Activated CD8-positive, alpha-beta T cell treated with anti-CD3 and anti-CD28 coated beads for 36 hours (primary cell): ENCODE measurements at places on chromosomes 7 and 10. TPM values are rescaled to one million over a fixed set of nuclear protein-coding genes. Genes with fewer than 3 reads are reported as not detected.
A peak's percentile ranks its signal among the peaks of the same experiment; 100 is the strongest.

VCL gene
- 16.9 TPM for total RNA-seq

GRCh38 chr7:30681331-30681797 is 892 bp downstream of the CRHR2 start:
- H3K4me3 ChIP-seq = peak overlapping the region; percentile 50
- H3K27me3 ChIP-seq = peaks cover 54% of the 10 kb centered on the region
- H3K36me3 ChIP-seq = no peaks in the 10 kb centered on the region
- peaks cover 10% of the 10 kb centered on the region for H3K4me1 ChIP-seq

DNA sequence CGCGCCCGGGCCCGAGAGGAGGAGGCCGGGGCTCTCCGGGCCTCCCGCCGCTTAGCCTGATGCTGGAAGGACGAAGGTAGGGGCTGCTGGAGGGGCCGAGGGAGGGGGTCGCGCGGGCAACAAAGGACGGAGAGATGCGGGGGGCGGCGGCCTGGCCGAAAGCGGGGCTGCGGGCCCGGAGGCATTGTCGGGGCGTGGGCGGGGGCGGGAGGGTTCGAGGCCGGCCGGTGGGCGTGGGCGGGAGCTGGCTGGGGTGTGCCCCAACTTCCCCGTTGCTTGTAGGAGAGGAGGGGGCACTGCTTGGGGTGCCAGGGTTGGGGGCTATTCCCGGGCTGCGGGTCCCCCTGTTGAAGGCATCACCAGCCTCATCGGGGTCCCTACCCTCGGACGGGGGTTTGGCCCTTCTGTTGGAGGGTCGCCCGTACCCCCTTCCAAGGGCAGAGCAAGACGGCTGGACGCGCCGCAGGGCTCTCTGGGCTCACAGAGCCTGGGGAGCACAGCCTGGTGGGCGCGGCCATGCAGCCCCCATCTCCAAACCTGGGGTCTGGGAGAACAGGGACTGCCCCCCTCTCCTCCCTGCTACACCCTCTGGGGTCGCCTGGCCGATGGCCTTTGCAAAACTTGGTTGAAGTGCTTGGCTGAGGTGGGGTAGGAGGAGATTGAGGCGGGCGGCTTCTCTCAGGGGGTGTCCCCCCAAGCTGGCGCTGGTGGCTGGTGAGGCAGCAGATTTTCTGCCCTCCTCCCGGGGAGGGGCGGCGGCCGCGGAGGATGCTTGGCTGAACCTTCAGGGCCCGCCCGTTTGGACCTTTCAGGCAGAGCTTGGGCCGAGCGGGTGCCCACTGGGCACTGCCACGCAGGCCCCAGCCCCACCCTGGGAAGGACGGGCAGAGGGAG is 699 bp downstream of the CLIP2 start:
- DNase-seq = peak; percentile 56
- H3K4me3 ChIP-seq = peak overlapping the region; percentile 40
- no peak overlapping the region for H3K27ac ChIP-seq
- H3K36me3 ChIP-seq = no peaks in the 10 kb centered on the region
- peaks cover 12% of the 10 kb centered on the region for H3K4me1 ChIP-seq

DNA sequence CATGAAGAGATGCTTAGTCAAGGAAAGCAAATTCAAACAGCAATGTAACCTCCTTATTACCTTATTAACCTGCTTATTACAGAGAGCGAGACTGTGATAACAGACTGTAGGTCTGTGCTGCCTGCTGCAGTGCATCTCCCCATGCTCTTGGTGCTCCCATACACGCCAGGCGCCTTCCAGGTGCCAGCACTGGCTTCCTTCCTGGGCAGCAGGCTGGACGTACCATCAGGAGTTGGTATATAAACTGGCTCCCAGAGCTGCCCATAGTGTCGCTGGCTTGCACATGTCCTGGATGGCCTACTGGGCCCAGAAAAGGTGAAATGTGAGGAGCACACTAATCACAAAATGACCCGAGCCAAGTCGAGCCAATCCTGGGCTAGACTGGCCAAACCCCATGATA is 13.5 kb downstream of the ATP6V0E2 start:
- H3K4me3 ChIP-seq = no peak overlapping the region
- peaks cover 1% of the 10 kb centered on the region for H3K36me3 ChIP-seq
- no peak overlapping the region for H3K27ac ChIP-seq
- no peak for DNase-seq
- peaks cover 2% of the 10 kb centered on the region for H3K4me1 ChIP-seq

NME8 gene
- total RNA-seq = not detected

- H3K27me3 ChIP-seq = no peaks in the 10 kb centered on the region
- H3K36me3 ChIP-seq = no peaks in the 10 kb centered on the region
- no peaks in the 10 kb centered on the region for H3K4me1 ChIP-seq
These were observed 102.8 kb upstream of the KCND2 start for GRCh38 chr7:120169996-120170783.

- no peak overlapping the region for H3K27ac ChIP-seq
- no peak overlapping the region for H3K4me3 ChIP-seq
- H3K4me1 ChIP-seq = no peaks in the 10 kb centered on the region
- no peaks in the 10 kb centered on the region for H3K36me3 ChIP-seq
- no peak for DNase-seq
These were observed 46.7 kb upstream of the FOXI2 start for GRCh38 chr10:127690176-127690835.

- no peak for DNase-seq
- peaks cover 12% of the 10 kb centered on the region for H3K4me1 ChIP-seq
- peaks cover 2% of the 10 kb centered on the region for H3K36me3 ChIP-seq
- no peak overlapping the region for H3K27ac ChIP-seq
These were observed 98.4 kb upstream of the GJD4 start for GRCh38 chr10:35506741-35507140.

DNA sequence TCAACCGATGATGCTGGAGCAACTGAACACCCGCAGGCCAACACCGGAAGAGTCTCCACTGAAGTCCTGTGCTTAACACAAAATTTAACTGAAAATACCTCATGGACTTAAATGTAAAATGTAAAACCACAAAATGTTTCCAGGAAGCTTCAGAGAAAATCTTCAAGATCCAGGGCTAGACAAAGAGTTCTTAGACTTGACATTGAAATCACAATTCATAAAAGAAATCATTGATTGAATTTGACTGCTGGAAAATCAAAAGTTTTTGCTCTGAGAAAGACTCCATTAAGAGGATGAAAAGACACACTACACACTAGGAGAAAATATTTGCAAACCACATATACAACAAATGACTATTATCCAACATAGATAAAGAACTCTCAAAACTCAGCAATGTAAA is 234.7 kb upstream of the PPP2R2D start:
- H3K27me3 ChIP-seq = no peaks in the 10 kb centered on the region
- H3K4me3 ChIP-seq = no peak overlapping the region
- no peaks in the 10 kb centered on the region for H3K4me1 ChIP-seq
- H3K27ac ChIP-seq = no peak overlapping the region
- no peak for DNase-seq
- H3K36me3 ChIP-seq = no peaks in the 10 kb centered on the region

- no peaks in the 10 kb centered on the region for H3K36me3 ChIP-seq
- no peak overlapping the region for H3K27ac ChIP-seq
- DNase-seq = no peak
- peaks cover 2% of the 10 kb centered on the region for H3K27me3 ChIP-seq
- no peaks in the 10 kb centered on the region for H3K4me1 ChIP-seq
These were observed 23.9 kb downstream of the ADCYAP1R1 start for GRCh38 chr7:31076051-31076450.

SLC39A12 gene
- total RNA-seq = not detected

DNA sequence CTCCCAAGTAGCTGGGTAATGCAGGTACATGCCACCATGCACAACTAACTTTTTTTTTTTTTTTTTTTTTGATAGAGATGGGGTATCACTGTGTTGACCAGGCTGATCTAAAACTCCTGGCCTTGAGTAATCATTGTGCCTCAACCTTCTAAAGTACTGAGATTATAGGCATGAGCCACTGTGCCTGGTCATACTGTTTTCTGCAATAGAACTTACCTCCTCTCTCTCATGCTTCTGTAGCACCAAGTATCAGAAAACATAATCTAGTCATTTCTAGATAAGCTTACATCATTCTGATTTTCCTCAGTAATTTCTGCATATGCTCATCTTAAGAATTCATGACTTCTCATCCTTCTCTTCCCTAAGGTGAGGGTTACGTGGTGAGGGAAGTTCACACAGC is 210.0 kb downstream of the IMMP2L start:
- no peak for DNase-seq
- no peaks in the 10 kb centered on the region for H3K36me3 ChIP-seq
- H3K4me1 ChIP-seq = peaks cover 7% of the 10 kb centered on the region
- no peaks in the 10 kb centered on the region for H3K27me3 ChIP-seq
- H3K27ac ChIP-seq = peak overlapping the region; percentile 6

DNA sequence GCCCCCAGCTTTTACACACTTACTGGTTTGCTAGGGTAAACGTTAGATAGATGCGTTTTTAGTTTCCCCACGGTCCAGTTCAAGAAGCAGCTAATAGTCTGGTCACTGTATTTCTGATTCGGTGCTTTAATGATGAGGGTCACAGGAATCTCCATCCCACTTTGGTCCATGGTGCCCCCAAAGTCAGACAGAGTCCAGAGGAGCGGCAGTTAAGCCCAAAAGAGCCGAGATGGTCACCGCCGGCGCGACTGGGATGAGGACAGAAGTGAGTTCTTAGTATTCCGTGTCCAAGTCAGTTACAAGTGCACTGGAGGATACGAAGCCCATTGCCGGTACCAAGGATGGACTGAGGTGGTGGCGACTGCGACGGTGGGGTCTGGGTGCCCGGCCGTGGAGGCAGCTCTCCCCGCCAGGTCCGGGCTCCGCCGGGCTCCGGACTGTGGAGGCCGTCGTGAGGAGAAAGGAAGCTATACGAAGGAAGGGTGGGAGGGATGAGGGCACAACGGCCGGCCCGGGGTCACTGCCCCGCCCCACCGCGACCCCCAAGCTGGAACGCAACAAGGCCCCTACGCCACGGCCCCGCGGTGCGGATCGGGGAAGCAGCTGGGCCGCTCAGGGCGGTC is 663 bp downstream of the HERPUD2 start:
- H3K27me3 ChIP-seq = no peaks in the 10 kb centered on the region
- no peak for DNase-seq
- peaks cover 39% of the 10 kb centered on the region for H3K4me1 ChIP-seq

- H3K4me1 ChIP-seq = no peaks in the 10 kb centered on the region
- no peaks in the 10 kb centered on the region for H3K36me3 ChIP-seq
- H3K4me3 ChIP-seq = no peak overlapping the region
- no peak for DNase-seq
- no peak overlapping the region for H3K27ac ChIP-seq
These were observed 171.8 kb upstream of the GPR26 start for GRCh38 chr10:123494301-123494808.

- no peak within 1 kb of the TSS for H3K27ac ChIP-seq
- H3K4me1 ChIP-seq = peaks cover 2% of the 10 kb centered on the region
- H3K36me3 ChIP-seq = no peaks in the 10 kb centered on the region
- no peak within 1 kb of the TSS for H3K4me3 ChIP-seq
- no peak for DNase-seq
- peaks cover 52% of the 10 kb centered on the region for H3K27me3 ChIP-seq
These were observed at the start of gene GPNMB for GRCh38 chr7:23246555-23246954. Gene GPNMB, plus strand, starts transcription at chr7:23246775. Its CDS starts 83 bp downstream, at chr7:23246858.

- peak overlapping the region; percentile 94 for H3K27ac ChIP-seq
These were observed 41.3 kb downstream of the LDB3 start for GRCh38 chr10:86709396-86710185.

DNA sequence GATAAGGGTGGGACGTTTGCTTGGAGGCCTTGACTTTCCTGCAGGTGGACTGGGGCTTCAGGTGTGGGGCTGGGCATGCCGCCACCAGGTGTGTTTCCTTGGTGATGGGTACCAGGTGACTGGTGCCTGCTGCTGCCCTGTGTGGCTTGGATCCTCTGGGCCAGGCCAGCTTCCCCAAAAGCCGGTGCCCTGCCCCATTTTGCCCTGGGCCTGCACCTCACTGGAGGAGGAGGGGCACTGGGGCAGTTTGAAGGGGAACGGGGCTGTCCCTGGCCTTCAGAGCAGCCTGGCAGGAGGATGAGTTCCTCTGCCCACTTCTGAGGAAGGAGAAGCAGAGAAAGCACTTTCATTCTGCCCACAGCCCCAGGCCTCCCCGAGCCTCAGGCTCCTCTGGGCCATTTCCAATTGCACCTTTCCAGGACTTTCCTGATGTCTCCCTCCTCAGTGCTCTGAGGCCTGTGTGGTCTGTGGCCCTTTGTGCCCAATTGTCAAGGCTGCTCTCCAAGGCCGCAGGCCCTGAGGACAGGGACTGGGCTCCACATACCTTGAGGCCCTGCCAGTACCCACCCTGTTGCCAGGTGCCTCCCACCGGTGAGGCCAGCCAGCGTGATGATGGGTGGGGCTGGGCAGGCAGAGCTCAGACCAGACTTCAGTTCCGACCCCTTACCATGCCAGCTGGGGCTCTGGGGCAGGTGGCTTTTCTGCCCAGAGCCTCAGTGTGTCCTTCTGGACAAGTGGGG is 25.3 kb upstream of the SMARCD3 start:
- H3K36me3 ChIP-seq = no peaks in the 10 kb centered on the region
- H3K4me1 ChIP-seq = peaks cover 31% of the 10 kb centered on the region
- no peaks in the 10 kb centered on the region for H3K27me3 ChIP-seq

NRCAM gene
- 3.2 TPM for total RNA-seq

DNA sequence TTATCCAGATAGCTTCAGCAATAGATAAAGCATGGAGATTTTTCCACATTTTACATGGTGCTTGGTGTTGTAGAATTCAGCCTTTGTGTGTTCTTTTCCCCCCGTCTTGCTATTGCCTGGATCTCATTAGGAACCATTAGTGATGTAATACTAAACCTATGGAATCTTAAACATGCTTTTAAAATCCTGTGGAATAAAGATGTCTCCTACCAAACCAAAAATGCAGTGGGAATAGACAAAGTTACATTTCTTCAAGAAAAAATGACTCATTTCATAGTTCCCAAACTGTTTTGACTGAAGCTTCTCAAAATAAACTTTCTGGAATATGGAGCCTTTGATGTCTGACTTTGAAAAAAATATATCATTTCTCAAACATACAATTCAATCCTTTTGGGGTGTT is 44.0 kb downstream of the CALD1 start:
- no peaks in the 10 kb centered on the region for H3K4me1 ChIP-seq
- no peaks in the 10 kb centered on the region for H3K27me3 ChIP-seq
- H3K27ac ChIP-seq = no peak overlapping the region
- H3K4me3 ChIP-seq = no peak overlapping the region
- DNase-seq = no peak
